ENCODE measurements at places on chromosomes 1 and 21.
A peak's percentile ranks its signal among the peaks of the same experiment; 100 is the strongest.

DNA sequence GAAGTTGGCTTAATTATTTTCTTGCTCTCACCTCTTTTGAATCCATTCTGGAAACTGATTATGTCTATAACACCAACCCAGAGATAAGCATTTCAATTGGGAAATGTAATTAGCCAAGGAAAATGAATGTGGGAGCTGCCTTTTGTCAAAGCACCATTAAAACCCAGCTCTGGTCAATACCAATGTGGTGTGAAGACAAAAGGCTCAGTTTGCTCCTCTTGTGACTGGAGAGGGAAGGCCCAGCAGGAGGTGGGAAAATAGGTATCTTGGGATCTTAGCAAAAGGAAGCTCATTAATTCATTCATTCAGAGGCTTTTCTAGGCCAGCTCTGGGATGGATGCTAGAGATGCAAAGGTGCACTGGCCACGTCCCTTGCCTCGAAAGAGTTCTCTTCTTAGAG, 75.0 kb upstream of the SELENON start:
- DNase-seq = no peak

DNA sequence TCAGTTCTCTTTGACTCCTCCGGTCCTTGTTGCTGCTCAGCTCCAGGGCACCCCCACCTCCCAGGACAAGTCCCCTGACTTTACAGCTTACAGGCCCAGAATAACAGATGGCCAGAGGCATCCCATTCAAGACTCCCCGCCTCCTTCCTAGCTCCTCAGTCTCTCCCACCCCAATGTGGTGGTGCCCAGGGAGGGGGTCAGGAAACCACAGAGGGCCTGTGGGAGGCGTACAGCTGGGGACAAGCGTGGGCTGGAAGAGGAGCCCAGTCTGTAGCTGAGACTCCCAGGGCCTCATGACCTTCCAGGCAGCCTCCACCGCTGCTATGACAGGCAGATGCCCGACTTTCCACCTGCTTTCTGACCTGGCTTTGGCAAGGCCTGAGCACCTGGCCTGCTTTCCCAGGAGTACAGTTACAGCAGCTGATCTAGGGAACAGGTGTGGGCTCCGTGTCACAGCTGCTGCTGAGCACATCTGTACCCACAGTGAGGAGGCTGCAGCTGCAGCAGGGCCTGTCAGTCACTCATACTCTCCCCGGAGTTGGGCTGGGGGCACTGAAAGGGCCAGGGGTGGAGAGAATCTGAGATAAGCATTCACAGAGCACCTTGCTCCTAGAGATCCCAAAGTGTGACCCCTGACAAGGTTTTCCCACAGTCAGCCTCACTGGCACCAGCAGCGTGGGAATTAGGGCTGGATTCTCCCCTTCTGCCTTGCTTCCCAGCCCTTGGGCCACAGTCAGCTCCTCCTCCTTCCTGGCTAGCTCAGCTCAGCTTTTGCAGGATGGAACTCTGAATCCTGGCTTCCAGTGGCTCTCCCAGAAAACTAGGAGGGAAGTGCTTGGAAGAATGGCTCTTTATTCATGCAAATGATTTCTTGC, 7.1 kb upstream of the NAV1 start:
- DNase-seq = no peak

GRCh38 chr1:13892671-13893325, 192.8 kb downstream of the PRDM2 start:
- peak; percentile 14 for DNase-seq

GRCh38 chr1:106907795-106908194, 148.7 kb upstream of the PRMT6 start:
- no peak for DNase-seq

DNA sequence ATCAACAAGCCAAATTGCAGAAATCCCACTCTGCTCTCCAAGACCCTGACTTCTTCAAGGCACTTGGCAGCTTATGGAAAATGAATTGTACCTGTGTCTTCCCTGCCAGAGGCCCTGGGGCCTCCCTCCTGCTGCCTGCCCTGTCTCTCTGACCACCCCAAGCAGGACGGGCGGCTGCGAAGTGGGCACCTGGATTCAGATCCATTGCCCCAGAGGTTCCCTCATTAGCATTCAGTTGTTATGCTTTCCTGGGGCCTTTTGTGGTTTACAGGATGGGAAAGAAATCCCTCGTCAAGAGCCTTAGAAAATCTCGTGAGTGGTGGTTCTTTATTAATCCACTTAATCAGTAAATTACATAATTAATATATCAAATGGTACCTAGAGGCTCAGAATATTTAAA, 179.3 kb downstream of the TNR start:
- no peak for DNase-seq

GRCh38 chr1:181386340-181386739, 97.0 kb upstream of the CACNA1E start:
- DNase-seq = no peak

GRCh38 chr1:236173174-236173767, 30.9 kb downstream of the GPR137B start:
- DNase-seq = no peak

DNA sequence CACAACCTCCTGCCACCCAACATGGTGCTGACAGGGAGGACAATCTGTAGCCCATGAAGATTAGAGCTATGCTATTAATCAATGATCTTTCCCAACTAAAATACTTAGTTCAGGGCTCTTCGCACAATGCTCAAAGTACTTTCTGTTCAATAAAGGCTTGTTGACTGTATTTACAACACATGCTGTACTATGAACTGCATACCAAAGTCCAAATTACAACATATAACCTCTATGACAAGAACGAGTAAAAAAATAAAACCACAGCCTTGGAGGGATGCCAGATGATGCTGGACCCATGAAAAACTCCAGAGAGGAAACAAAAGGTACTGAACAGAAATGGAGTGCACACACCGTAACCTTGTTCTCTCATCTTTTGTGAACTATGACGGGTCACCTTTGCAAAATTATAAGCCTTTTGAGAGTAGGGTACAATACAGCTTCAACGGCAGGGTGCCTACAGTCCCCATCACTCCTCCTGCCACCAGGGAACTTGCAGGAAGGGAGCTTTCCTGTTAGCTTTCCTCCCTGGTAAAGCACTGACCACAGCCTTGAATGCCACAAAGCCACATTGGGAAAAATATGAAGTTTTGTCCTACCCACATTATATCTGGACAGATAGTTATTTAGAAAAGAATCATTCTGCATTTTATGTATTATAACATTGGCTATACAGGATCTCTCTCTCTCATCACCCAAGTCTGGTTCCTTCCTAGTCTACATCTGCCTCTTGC, 175.6 kb downstream of the NRIP1 start:
- no peak for DNase-seq

DNA sequence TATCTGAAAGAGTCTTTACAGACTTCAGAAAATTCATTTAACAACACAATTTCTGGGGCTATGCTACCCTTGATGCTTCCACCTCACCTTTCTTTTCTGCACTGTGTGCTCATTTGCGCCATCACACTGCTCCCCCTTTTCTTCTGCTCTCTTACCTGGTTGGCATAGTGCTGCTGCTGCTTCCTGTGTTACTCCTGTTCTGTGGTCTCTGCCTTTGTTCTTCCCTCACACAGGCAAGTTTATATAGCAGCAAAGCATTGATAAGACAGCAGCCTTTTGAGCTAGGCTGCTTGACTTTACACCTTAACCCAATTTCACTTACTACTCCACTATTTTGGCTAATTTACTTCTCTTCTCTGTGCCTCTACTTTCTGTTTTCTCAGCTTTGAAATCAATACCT, 18.3 kb downstream of the SGIP1 start:
- no peak for DNase-seq

DNA sequence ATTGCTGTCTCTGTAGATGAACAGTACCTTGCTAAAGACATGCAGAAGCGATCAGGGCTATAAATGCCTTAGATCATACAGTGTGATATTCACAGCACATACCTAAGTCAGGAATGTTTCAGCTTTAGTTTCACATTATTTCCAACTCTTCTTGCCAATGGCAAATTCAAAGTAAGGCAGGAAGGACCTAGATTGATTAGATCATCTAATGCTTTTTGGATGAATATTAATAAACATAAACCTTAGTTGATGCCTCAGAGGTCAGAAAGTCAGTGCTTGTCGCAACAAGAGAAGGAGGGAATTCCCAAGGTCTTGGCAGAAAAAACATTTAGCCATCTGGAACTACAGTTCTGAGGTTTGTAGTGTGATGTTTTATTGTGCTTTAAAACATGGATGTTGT, 122.3 kb downstream of the TNFSF18 start:
- no peak for DNase-seq

DNA sequence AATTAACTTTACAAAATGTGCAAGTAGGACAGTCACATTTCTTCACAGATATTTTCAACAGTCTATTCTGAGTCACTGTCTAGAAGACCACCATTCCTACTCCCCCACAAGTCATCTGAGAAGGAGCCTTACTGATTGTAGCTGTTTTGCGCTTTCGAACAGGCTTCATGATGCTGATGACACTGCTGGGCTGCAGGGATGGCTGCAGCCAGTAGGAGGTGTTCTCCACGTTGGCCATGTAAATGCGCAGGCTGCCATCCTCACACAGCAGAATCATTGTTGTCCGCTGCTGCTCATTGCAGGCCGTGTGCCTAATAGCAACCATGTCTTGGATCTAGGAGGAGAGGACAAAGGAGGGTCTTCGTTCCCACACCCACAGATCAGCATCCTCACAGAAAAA, 56.9 kb downstream of the UBR4 start:
- DNase-seq = no peak

DNA sequence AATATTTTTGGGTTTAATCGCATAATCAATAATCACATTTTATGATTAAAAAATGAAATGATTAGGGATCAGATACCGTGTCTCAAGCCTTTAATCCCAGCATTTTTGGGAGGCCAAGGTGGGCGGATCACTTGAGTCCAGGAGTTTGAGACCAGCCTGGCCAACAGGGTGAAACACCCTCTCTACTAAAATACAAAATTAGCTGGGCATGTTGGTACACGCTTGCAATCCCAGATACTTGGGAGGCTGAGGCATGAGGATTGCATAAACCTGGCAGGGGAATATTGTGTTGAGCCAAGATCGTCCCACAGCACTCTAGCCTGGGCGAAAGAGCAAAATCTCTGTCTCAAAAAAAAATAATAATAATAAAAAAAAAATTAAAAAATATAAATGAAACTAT, 1581.4 kb downstream of the KCNT2 start:
- DNase-seq = no peak

- no peak for DNase-seq
These were observed 1.3 kb downstream of the GIPC2 start for GRCh38 chr1:78047106-78047505.

- DNase-seq = no peak
These were observed 711 bp downstream of the TRNP1 start for GRCh38 chr1:26994020-26994786.

DNA sequence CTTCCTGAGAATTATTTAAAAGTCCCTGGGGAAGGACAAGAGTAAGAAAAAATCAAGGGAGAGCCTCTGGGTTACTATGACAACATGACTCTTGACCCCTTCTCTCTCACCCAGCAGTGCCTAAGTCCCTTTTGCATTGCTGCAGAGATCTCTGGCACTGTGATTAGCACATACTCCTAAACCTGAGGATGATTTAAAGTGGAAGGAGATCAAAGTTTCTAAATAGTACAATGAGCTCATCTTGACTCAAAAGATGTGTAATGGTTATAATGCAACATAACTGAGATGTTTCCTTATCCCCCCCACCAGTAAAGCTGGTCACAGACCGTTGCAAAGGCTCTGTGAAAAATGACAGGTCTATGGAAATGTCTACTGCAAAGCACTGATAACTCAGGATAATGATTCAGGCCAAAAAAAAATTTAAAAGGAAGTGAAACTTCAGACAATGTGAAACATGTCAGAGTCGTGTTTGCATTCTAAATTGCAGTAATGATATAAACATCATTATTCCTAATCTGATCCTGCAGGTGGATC, 519.2 kb downstream of the KIF26B start:
- no peak for DNase-seq

- DNase-seq = no peak
These were observed 161.9 kb downstream of the MAGI3 start for GRCh38 chr1:113552244-113552643.

DNA sequence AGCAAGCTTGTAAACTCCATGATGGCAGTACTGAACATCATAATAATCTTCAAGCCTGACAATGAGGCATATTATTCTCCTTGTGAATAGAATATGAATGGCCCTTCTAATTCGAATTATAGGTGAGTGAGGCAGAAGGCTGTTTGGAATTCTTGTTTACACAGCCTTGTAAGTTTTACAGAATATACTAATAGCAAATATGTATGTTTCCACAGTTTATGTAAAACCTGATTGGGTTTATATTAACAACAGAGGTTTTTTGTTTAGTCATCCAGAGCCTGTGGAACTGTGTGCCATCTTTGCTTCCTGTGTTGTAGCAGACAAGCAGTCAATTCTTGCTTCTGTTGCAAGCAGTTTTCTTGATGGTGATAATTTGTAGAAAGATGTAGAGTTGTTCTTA, 8.0 kb downstream of the OSBPL9 start:
- DNase-seq = peak; percentile 8

- no peak for DNase-seq
These were observed 306.6 kb downstream of the PCP4 start for GRCh38 chr21:40173816-40174215.

GRCh38 chr1:67209521-67209920, 43.3 kb downstream of the IL23R start:
- DNase-seq = no peak

- DNase-seq = no peak
These were observed 44.3 kb downstream of the NID1 start for GRCh38 chr1:236020359-236021219.

GRCh38 chr1:158118713-158119402, 61.8 kb upstream of the CD1D start:
- no peak for DNase-seq

GRCh38 chr21:29585462-29585861, 286.7 kb downstream of the BACH1 start:
- DNase-seq = no peak

DNA sequence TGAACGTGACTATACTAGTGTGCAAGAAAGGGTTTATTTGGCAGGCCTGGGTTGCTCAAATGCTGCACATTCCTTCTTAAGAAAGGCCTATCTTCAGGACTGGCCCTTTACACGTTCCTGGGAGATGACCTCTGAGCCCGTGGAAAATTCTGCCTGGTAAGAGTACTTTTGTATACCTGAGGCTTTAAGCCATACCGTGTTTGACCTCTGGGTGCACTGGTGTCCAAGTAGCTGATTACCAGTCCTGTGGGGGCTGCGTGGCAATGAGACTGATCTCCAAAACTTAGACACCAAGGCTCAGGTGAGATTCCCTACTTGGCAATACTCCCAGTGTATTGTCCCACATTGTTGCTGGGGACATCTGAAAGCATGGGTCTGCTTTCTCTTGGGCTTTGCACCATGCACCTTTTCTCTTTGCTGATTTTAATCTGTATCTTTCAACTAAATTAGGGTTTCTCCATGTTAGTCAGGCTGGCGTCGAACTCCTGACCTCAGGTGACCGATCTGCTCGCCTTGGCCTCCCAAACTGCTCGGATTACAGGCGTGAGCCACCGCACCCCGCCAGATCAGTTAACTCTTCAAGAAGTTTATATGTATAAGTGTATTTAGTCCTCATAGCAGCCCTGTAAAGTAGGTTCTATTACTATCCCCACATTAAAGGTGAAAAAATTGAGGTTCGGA, 44.5 kb downstream of the TRIM33 start:
- no peak for DNase-seq

GRCh38 chr21:13937236-13937635, 273.5 kb downstream of the LIPI start:
- no peak for DNase-seq

Data from NCI-H526 treated with DMSO at 0.1 percent for 48 hours (cell line).